ENCODE measurements at places on chromosomes 4 and X.

GRCh38 chr4:14178421-14178820 is 550.9 kb upstream of the BOD1L1 start:
- DNase-seq: no peak

DNA sequence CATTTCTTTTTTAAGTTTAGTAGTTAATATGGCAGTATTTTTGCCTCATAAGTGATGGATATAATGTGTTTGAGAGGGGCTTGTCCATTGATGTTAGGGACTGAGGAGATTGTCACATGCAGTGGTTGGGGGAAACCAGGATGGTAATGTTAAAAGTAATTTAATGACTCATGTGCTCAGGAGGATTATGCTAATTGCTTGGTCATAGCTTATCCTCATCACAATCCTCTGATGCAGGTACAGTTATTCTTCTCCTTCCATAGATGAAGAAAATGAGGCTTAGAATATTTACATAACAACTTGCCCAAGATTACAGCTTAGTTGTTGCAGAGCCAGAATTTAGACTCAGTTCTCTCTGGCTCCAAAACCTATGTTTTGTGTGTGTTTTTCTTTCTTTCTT is 94.4 kb upstream of the SCML1 start:
- DNase-seq: no peak

- DNase-seq: no peak
Measured at GRCh38 chr4:106261980-106262379, 54.0 kb downstream of the TBCK start.

- DNase-seq: no peak
Measured at GRCh38 chr4:167218022-167218608, 16.2 kb downstream of the SPOCK3 start.

DNA sequence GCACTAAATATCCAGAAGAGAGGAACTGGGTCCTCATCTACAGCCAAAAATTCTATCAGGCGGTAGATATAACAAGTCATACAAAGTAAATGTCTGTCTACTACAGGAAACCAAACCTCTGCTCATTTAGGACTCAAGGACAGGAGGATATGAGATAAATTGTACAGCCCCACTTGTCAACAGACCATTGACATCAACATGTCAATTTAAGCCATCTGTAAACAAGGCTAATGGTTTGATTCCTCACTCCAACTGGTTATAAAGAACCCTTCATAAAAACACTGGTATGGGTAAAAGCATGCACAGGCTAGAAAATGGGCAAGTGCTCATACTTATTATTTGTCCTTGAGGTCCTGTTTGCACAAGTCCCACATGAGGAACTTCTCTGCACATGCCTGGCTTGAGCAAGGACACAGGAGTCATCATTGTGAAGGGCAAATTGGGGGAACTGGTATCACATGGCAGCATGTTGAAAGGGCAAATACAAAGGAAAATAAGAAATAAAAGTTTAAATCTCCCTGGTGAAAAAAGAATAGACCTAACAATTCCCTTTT is 13.2 kb downstream of the RTL8B start:
- DNase-seq: no peak

DNA sequence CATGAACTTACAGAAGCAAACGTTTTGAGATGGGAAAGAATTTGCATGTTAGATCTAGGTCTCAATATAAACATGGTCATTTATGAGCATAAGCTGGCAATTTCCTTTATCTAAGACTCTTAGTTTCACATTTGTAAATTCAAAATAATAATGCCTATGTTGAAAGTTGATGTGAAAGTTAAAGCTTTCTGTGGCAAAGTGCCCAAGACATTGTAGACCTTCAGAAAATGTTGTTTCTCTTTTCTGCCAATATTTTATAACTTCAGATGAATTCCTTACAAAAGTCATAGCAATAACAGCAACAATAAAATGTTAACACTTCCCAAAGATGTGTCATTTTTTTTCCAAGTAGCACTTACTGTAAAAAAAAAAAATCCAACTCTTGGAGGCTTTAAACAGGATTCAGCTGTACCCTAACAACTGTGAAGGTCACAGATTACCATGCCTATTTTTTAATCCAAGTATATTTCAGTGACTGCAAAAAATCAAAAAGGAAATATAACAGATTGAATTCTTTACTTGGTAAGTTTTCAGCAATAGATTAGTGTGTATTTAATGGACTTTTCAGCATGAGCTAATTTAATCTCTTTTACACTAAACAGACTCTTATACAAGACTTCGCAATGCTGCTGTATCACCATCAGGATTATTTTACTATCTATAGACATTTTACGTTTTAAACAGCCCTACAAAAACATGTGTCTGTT is 206.5 kb upstream of the PDE5A start:
- DNase-seq: no peak

DNA sequence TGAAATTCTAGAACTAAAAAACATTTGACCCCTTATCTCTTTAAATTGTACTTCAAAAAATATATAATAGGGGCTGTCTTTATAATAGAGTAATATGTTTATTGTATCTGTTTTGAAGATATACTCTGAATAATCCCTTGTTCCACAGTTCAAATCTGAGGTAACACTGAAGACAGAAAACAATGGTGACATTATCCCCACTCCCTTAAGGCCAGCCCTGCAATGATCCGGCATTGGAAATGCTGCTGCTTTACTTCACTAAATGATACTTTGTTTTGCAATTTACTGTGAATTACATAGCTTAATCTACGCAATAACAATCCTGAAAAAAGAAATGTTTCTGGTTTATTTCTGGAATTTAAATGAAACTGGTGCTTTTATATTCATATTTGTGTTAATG is 34.4 kb upstream of the ZFP42 start:
- DNase-seq: no peak

- no peak for DNase-seq
Measured at GRCh38 chrX:7444967-7445366, 297.0 kb upstream of the PUDP start.

GRCh38 chr4:42610941-42611340 is 46.0 kb downstream of the ATP8A1 start:
- DNase-seq: no peak

DNA sequence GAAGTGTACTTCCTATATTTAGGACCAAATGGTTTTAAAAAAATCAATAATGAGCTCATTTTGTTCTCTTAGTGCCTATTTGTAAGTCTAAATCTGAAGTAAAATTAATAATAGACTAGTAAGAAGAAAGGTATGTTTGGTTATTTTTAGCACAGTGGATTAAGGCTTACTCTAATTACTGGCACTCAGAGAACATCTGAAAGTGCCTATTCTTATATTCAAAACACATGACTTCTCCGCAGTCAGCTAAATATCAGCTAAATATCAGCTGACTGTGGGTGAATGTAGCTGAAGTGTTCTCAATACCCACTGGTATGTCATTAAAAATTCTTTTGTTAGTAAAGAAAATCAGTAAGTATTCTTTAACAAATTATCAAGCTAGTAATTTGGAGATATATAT is 6.0 kb downstream of the AP1S2 start:
- DNase-seq: no peak

GRCh38 chrX:130057209-130057608 is 53.1 kb downstream of the ELF4 start:
- DNase-seq: no peak

GRCh38 chrX:12997906-12998687 is 23.2 kb downstream of the TMSB4X start:
- no peak for DNase-seq

GRCh38 chr4:71405791-71406190 is 67.0 kb downstream of the SLC4A4 start:
- DNase-seq: no peak

DNA sequence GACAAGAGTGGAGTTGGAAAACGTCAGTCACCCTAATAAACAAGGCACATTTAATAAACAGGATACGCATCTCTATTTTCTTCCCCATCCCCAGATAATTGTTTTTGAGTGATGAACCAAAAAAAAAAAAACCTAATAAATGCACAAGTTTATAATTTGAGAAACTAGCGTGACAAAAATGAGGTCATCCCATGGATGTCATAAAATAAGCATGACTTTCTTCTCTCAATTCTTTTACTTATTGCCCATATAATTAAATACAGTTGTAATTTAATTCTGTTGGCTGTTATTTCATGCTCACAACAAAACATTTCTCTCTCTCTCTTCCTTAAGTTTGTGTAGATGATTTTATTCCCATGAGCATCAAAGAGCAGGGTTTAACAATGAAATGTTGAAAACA is 20.7 kb downstream of the PRKG2 start:
- no peak for DNase-seq

DNA sequence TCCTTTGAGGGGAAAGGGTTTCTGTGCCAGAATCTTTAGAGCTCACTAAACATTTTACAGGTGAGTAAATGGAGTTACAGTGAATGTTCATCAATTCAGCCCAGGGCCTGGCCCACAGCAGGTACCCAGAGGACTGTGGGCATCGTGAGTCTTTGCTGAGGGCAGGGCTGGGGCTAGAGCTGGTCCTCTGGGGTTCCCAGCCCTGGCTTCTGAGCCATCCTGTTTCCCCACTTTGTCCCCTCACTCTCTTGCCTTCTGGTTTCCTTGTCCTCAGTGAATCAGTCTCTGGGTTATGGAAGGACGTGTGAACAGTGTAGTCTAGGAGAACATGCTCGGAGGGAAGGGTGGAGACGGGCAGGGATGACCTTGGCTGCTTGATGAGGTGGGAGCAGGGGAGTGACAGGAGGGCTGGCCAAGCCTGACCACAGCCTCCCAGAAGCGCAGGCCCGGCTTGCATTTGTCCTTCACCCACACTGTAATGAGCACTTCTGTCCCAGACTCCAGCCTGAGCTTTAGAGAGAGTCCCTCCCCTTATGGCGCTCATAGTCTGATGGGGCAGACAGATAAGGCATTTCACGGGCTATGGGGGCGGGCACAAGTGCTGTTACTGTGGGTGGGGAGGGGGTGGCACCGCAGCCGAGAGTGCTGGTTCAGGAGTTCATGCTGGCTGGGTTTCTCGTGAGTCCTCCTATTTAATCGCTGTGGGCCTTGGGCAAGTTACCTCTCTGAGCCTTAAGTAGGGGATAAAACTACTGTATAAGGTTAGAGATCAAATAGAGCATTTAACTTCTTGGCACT is 17.3 kb downstream of the TBC1D14 start:
- no peak for DNase-seq

GRCh38 chr4:113955411-113955810 is 24.0 kb downstream of the ARSJ start:
- no peak for DNase-seq

- DNase-seq: no peak
Measured at GRCh38 chr4:41425650-41426049, 112.3 kb upstream of the LIMCH1 start.

DNA sequence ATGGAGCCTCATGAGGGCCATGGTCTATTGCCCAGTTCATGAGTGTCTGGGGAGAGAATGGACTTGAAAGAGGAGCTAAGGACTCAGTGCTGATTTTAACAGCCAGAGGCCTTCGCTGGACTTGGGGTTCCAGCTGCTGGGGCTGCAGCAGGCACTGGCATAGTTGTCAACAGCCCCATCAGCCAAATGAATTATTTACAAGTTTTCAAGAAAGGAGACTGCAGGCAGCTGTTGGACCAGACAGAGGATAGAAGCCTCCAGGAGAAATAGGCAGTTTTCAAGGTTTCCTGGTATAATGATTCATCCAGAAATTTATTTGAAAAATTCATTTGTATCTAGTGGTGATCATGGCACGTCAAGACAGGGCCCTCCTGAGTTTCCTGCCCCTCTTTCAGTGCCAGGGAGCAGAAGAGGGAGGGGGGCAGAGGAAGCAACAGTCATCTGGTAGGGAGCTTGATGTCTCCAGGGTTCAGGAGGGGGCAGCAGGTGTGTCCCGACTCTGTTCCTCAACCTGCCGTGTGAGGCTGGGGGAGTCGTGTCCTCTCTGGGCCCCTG is 63.1 kb upstream of the GPR78 start:
- DNase-seq: no peak

DNA sequence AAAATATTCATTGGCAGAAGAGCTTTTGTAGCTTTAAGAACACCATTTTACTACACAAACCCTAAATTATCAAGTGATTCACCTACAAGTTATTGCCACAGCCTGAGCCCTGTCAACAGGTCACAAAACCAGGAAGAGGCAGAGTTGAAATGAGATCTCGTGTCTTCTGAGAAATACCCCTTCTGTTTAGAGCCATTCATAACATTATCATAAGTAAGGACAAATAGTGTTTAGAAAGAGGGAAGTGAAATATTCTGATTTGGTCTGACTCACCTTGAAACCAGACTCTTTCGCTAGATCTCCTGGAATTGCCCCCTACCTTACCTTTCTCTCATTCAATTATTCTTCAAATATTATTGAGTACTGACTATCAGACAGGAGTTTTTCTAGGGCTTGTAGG is 5.9 kb downstream of the ETDB start:
- DNase-seq: no peak

- DNase-seq: no peak
Measured at GRCh38 chr4:94525993-94526728, 74.4 kb downstream of the PDLIM5 start.

GRCh38 chr4:12926189-12927066 is 557.7 kb downstream of the RAB28 start:
- no peak for DNase-seq

- no peak for DNase-seq
Measured at GRCh38 chr4:141797966-141798365, 161.6 kb downstream of the IL15 start.

GRCh38 chr4:52199574-52200338 is 148.7 kb downstream of the SPATA18 start:
- peak; percentile 22 for DNase-seq

GRCh38 chrX:11196476-11196875 is 85.3 kb downstream of the HCCS start:
- no peak for DNase-seq

DNA sequence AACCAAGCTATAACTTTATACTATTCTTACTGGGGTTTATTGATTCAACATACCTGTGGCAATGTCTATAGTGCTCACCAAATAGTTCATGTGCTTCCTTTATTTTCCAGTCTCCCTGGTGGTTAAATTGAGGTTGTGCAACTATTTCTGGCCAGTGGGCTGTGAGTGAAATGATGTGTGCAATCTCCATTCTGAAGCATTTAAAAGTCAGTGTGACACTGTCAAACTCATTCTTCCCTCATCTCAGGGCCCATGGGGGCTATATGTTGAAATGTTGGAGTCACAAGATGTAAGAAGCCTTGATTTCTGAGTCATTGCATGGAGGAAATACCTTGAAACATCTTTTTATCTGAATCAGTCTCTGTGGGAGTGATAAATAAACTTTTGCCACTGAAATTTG is 414.3 kb upstream of the RPS6KA3 start:
- DNase-seq: no peak

GRCh38 chr4:145307120-145307519 is 126.7 kb upstream of the OTUD4 start:
- DNase-seq: no peak

- no peak for DNase-seq
Measured at GRCh38 chr4:25504932-25505636, 128.0 kb downstream of the ANAPC4 start.

Measured in RKO (cell line).